ENCODE measurements at places on chromosomes 3 and 15.

GRCh38 chr15:55799291-55800212 lies 56.6 kb upstream of the PRTG start:
- DNase-seq, result no peak

- DNase-seq, result no peak
Observed at GRCh38 chr15:65805019-65805745, 13.1 kb upstream of the DENND4A start.

GRCh38 chr3:138448631-138449030 lies 14.2 kb downstream of the ESYT3 start:
- DNase-seq, result no peak

GRCh38 chr3:113743006-113743630 lies 2.9 kb downstream of the NAA50 start:
- no peak for DNase-seq

- peak; percentile 4 for DNase-seq
Observed at GRCh38 chr3:128152419-128153155, 694 bp upstream of the EEFSEC start.

- DNase-seq, result no peak
Observed at GRCh38 chr15:80852676-80853075, 73.5 kb downstream of the CEMIP start.

GRCh38 chr15:31302778-31303725 lies 23.6 kb upstream of the KLF13 start:
- no peak for DNase-seq

- no peak for DNase-seq
Observed at GRCh38 chr3:129985113-129985512, 10.6 kb downstream of the TRH start.

DNA sequence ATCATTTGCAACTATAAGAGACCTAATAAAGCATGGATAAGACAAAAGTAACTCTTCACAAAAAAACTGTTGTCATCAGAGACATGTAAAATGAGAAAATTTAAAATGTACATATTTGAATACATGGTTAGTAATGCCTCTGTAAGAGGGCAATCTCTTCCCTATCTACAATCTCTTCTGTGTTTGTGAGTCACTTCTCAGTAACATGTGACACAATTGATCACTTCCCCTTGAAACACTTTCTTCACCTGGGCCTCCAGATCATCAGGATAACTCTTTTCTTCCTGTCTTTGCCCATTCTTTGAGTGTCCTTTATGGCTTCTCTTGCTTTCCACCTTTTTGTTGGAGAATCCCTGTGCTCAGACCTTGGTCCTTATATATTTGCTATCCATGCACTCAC lies 50.4 kb downstream of the TFDP2 start:
- no peak for DNase-seq

DNA sequence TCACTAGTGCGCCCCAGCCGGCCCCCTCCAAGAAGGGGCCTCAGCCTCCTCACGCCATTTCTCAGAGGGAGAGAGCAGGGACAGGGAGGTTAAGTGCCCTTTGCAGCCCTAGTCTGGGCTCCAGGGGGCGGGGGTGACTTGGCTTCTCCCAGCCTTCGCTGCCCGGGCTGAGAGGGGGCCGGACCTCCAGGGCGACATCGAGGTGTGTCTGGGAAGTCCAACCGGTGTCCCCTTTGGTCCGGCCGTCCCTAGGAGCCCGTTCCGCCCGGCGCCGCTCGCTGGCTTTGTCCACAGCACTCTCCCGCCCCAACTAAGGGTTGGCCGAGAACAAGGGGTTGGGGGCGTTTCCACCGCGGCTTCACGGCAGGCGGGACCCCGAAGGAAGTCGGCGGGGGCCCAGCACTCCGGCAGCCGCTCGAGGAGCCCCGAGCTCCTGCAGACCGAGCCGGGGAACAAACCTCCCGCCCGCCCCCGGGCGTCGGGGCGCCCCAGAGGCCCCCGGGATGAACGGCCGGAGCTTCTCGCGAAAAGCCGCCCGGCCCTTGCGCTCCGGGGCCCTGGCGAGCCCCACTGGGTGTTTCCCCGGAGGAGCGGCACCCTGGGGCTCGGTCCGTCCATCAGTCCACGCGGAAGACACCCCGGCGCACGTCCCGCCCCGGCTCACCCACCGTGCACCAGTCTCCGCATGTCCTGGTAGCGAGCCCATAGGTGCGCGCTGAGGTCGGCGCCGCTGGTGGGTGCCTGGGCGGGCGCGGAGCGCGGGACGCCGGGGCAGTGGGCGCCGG lies 627 bp downstream of the NT5DC2 start:
- peak; percentile 17 for DNase-seq

- DNase-seq, result no peak
Observed at GRCh38 chr3:174859114-174859735, at the start of gene NAALADL2. Gene NAALADL2 (plus strand): TSS chr3:174859334.

DNA sequence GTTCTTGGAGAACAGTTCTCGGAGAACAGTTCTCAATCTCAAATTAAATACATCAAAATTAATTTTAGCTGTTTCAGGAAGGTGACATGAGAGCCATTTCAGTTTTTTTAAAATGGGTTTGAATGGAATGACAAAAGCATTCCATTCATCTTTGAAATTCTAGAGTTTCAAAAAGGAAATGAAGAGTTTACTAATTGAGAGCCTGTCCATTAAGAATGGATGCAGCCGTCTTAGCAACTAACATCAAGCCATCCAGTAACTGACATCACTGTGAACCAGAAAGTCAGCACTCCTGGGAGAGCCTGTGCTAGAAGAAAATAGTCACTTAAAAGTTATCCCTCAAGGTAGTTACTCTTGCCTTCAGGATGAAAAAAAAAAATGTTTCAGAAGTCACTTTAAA lies 47.0 kb upstream of the FSTL1 start:
- DNase-seq, result no peak

DNA sequence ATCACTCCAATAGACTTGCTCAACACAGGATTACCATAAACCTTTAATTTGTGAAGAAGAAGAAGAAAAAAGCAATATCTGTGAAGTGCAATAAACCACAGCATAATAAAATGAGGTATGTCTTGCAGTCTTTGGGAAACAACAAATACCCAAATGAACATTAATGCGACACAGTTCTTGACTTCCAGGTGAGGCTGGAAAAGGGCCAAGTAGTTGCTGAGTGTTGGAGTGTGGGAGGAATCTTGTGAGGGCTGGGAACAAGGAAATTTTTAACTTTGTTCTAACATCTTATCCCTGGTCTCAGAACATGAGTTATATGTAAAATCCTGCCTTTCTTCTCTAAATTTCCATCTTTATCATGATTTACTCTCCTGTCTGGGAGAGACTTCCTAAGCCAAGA lies 206.5 kb downstream of the DTWD1 start:
- DNase-seq, result no peak

GRCh38 chr3:12919205-12919604 lies 77.8 kb upstream of the RPL32 start:
- DNase-seq, result no peak

- DNase-seq, result no peak
Observed at GRCh38 chr15:40582726-40583246, 11.3 kb upstream of the KNL1 start.

All from T-helper 9 cell (primary cell).